Bronchus fibroblast of lung (primary cell): ENCODE measurements at places on chromosomes 1 and 21. TPM values are rescaled to one million over a fixed set of nuclear protein-coding genes. Genes with fewer than 3 reads are reported as not detected.

Gene FAM177B
- not detected in 2 replicates for total RNA-seq

Gene OPRD1
- not detected in 2 replicates for total RNA-seq

Gene KRTAP13-2
- not detected in 2 replicates for total RNA-seq

Gene TEX38
- total RNA-seq = not detected in 2 replicates

Gene SLFNL1
- total RNA-seq = under 0.01 TPM in 2 replicates

Gene IL19
- total RNA-seq = not detected in 2 replicates
